ENCODE measurements at places on chromosomes 6 and 20.

DNA sequence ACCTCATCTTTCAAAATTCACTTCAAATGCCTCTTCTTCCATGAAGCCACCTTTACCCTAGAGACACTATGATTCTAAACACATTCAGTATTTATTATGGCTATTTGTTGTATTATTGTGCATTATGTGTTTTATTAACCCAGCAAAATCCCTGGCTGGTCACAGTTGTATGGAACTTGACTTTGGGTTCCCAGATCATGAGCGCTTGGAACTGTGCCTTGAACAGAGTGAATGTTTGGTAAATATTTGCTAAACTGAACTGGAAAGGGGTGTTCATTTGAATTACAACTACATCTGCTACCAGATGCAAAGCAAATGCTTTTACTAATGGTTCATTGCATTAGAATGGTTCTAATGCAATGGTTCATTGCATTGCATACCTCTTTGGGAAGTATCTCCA lies 259.8 kb downstream of the PKHD1 start:
- DNase-seq = no peak
- no peaks in the 10 kb centered on the region for H3K27me3 ChIP-seq
- H3K27ac ChIP-seq = no peak overlapping the region
- no peaks in the 10 kb centered on the region for H3K4me1 ChIP-seq
- H3K4me3 ChIP-seq = no peak overlapping the region

DNA sequence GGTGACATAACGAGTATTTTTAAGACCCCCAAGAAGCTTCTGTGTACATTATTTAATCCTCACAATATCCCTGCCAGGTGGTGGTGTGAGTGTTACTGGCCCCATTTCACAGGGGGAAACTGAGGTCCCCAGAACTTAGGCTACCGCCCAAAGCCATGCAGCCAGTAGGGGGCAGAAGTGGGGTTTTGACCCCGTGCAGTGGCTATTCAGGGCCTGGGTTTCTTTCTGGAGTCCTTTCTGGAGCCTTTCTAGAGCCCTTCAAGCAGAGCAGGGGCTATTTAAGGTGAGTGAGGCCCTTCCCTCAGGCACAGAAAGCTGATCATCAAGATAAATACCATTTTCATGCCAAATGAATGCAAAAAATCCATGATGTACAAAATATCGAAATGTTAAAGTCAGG lies 59.0 kb downstream of the CTCFL start:
- H3K36me3 ChIP-seq = no peaks in the 10 kb centered on the region
- no peaks in the 10 kb centered on the region for H3K27me3 ChIP-seq
- DNase-seq = no peak
- no peaks in the 10 kb centered on the region for H3K4me1 ChIP-seq
- no peak overlapping the region for H3K4me3 ChIP-seq

GRCh38 chr6:118317581-118318563 lies 230.2 kb upstream of the PLN start:
- peak overlapping the region; percentile 96 for H3K27ac ChIP-seq
- peak overlapping the region; percentile 39 for H3K4me3 ChIP-seq
- no peaks in the 10 kb centered on the region for H3K36me3 ChIP-seq
- no peaks in the 10 kb centered on the region for H3K27me3 ChIP-seq
- peaks cover 48% of the 10 kb centered on the region for H3K4me1 ChIP-seq

GRCh38 chr20:32157611-32158010 lies 48.1 kb downstream of the TM9SF4 start:
- H3K27ac ChIP-seq = no peak overlapping the region
- H3K27me3 ChIP-seq = no peaks in the 10 kb centered on the region
- H3K4me3 ChIP-seq = no peak overlapping the region
- H3K4me1 ChIP-seq = peaks cover 14% of the 10 kb centered on the region
- no peak for DNase-seq

- DNase-seq = no peak
- H3K27me3 ChIP-seq = no peaks in the 10 kb centered on the region
- H3K4me3 ChIP-seq = no peak overlapping the region
- H3K4me1 ChIP-seq = peaks cover 18% of the 10 kb centered on the region
- H3K36me3 ChIP-seq = no peaks in the 10 kb centered on the region
Observed at GRCh38 chr6:30880698-30881252, 3.5 kb upstream of the DDR1 start.

DNA sequence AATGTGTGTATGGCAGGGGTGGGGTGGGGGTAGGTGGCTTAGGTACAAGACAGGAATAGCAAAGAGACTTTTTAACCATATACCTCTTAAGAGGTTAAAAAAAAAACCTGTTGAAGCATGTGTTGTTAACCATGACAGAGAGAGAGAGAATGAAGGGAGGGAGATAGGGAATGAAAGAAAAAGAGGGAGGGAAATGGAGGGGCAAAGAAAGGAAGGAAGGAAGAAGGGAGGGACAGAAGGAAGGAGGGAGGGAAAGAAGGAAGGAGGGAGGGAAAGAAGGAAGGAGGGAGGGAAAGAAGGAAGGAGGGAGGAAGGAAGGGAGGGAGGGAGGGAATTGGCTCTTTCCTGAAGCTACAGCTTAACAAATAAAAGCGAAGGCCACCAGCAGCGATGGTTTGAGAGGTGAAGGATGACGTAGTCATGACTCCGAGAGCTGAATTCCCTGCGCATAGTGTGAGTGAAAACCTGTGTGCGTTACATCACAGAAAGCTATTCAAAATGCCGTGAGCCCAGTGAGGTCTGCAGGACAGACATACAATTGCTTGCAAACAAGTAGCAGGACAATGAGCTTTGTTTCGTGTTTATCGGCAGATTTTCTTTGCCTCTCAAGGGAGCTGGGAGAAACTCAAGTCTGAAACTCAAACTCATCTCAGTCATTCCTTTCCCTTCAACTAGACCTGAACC lies 88.6 kb upstream of the NEDD9 start:
- H3K36me3 ChIP-seq = no peaks in the 10 kb centered on the region
- DNase-seq = no peak
- H3K27ac ChIP-seq = no peak overlapping the region
- no peak overlapping the region for H3K4me3 ChIP-seq

DNA sequence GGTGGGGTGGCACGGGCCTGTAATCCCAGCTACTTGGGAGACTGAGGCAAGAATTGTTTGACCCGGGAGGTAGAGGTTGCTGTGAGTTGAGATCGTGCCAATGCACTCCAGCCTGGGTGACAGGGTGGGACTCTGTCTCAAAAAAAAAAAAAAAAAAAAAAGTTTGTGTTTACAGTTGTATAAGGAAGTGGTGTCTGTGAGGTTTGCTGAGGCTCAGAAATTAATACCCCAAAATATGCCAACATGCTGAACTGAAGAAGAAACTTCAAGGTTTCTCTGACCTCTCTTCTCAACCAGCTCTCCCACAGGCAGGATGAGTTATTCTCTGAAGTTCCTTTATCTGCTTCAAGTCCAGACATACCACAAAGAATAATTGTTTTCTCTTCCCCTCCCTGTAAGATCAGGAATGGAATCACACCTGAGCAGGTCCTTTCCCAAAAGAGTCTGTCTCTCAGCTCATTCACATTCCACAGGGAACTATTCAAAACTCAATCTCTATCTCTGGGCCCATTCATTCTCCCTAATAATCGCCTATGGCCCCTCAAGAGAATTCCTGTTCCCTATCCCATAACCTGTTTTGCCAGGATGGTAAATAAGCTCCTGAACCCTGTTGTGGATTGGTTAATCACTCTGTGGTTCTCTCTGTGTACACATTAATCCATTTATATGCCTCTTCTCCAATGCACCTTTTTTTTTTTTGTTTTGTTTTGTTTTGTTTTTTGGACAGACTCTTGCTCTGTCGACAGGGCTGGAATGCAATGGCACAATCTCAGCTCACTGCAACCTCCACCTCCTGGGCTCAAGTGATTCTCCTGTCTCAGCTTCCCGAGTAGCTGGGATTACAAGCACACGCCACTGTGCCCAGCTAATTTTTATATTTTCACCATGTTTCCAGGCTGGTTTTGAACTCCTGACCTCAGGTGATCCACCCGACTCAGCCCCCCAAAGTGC lies 17.4 kb upstream of the KIFC1 start:
- H3K4me1 ChIP-seq = peaks cover 21% of the 10 kb centered on the region
- H3K27ac ChIP-seq = peak overlapping the region; percentile 25
- no peak for DNase-seq
- H3K36me3 ChIP-seq = no peaks in the 10 kb centered on the region
- no peaks in the 10 kb centered on the region for H3K27me3 ChIP-seq

GRCh38 chr6:34447386-34447785 lies 18.5 kb upstream of the PACSIN1 start:
- no peak overlapping the region for H3K4me3 ChIP-seq
- H3K27ac ChIP-seq = no peak overlapping the region
- no peaks in the 10 kb centered on the region for H3K36me3 ChIP-seq
- no peaks in the 10 kb centered on the region for H3K27me3 ChIP-seq
- H3K4me1 ChIP-seq = no peaks in the 10 kb centered on the region

DNA sequence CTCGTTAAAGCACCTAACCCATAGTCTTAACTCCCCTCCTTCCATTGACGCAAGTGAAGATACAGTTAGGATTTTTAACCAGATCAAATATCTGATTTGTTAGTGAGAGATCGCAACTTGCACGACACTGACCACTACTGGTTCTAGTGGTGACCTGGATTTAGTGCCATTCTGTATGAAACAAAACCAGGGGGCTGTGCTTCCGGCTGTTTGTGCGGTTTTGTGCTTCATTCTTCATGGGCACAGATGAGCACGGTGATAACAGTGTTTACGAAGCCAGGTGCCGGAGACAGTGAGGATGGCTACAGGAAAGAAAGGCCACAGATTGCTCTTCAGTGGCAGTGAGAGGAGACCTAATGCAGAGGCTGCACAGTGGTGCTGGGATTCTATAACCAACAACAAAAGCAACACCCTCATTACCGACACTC lies 75.5 kb downstream of the NOL4L start:
- no peak overlapping the region for H3K4me3 ChIP-seq
- H3K27me3 ChIP-seq = no peaks in the 10 kb centered on the region
- DNase-seq = no peak
- H3K36me3 ChIP-seq = no peaks in the 10 kb centered on the region
- H3K27ac ChIP-seq = no peak overlapping the region

- DNase-seq = no peak
- peaks cover 3% of the 10 kb centered on the region for H3K4me1 ChIP-seq
- H3K27me3 ChIP-seq = no peaks in the 10 kb centered on the region
- no peak overlapping the region for H3K27ac ChIP-seq
- H3K4me3 ChIP-seq = no peak overlapping the region
Observed at GRCh38 chr6:38517005-38517404, 122.7 kb downstream of the BTBD9 start.

DNA sequence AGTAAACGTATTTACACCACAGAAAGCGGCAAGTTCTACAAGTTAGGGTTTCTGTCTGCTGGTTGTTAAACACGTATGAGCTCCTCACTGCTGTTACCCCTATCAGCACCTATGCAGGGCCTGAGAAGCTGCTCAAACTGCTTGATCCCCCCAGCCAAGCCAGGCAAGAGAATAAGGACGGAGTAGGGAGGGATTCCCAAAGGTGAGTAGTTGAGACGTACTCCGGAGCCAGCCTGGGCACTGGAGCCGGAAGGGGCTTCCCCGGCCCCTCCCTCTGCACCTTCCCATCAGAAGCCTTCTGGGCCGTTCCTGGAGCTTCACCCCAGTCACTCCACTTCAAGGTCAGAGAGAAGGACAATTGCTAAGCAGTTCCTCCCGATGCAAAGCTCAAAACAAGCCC lies 58.0 kb downstream of the RIPOR3 start:
- H3K4me1 ChIP-seq = peaks cover 21% of the 10 kb centered on the region
- H3K36me3 ChIP-seq = no peaks in the 10 kb centered on the region
- no peak overlapping the region for H3K4me3 ChIP-seq
- no peak overlapping the region for H3K27ac ChIP-seq

GRCh38 chr6:36949636-36950035 lies 4.9 kb upstream of the PI16 start:
- no peak for DNase-seq
- H3K27ac ChIP-seq = no peak overlapping the region
- no peaks in the 10 kb centered on the region for H3K27me3 ChIP-seq
- H3K36me3 ChIP-seq = no peaks in the 10 kb centered on the region
- no peak overlapping the region for H3K4me3 ChIP-seq

DNA sequence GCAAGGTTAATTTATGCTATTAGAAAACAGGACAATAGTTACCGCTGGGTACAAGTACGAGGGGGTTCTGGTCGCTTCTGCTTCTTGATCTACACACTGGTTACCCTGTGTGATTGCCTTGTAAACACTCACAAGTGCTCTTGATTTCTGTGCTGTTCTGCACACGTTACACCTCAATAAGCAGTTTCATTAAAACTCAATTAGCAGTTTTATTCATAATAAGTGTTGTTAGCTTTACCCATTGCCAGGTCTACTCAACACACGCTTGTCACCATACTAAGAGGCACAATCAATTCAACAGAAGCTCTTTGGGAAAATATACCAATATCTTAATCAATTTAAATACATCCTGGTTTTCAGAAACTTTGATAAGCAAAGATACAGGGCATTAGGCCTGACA lies 20.4 kb downstream of the BMP7 start:
- H3K27me3 ChIP-seq = no peaks in the 10 kb centered on the region
- no peak for DNase-seq
- no peaks in the 10 kb centered on the region for H3K4me1 ChIP-seq
- no peak overlapping the region for H3K4me3 ChIP-seq
- no peaks in the 10 kb centered on the region for H3K36me3 ChIP-seq

DNA sequence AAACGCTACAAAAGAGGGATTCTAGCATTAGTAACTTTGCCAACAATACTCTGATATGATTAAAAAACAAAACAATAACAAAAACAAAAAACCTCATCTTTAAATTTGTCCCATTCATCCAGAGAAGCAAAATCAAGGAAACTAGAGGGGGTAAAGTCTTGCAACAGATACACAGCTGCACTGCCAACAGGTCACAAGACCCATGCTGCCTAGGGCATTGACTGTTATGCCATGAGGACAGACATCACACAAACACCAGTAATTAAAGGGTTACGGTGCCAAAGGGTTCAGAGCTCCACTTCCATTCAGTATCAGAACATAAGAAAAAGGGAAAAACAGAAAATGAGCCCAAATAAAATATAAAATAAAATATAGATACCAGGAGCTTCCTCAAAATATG lies 1.6 kb downstream of the TBC1D20 start:
- no peak for DNase-seq
- H3K27me3 ChIP-seq = no peaks in the 10 kb centered on the region
- H3K36me3 ChIP-seq = no peaks in the 10 kb centered on the region
- no peak overlapping the region for H3K27ac ChIP-seq
- peaks cover 14% of the 10 kb centered on the region for H3K4me1 ChIP-seq

DNA sequence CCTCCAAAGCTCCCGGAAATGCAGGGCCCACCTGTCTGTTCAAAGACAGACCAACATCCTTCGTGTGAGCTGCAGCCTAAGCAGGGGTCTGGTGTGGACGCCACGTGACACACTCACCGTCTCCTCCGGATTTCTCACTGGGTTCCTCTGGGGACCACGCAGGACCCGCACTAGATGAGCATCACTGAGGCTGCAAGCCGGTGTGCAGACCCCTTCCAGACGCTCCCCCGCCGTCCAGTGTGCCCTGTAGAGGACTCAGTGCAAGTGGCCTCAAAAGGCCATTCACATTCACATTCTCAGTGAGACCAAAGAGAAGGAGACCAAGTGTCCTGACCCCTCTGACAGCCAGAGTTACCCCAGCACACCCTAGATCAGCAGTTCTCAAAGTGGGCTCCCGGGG lies 91.2 kb upstream of the QKI start:
- no peak overlapping the region for H3K27ac ChIP-seq
- H3K4me1 ChIP-seq = peaks cover 5% of the 10 kb centered on the region
- H3K27me3 ChIP-seq = no peaks in the 10 kb centered on the region
- H3K4me3 ChIP-seq = no peak overlapping the region
